PC-3 (cell line): ENCODE measurements at places on chromosomes 7 and 10.
A peak's percentile ranks its signal among the peaks of the same experiment; 100 is the strongest.

DNA sequence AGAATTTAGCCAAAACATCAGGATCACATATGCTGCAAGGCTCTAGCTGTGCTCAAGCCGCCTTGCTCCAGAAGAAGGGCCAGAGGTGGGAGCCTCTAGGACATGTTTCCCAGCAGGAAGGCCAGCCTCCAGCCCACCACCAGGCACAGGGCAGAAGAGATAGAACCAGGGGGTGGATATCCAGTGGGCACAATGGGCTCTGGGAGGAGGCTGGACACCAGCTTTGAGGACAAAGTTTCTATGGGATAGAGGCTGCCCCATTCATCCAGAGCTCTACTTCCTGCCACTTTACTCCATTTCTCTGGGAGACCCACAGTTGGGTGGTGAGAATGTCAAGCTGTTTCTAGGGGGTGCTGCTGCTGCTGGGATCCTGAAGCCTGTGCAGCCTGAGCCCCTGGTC, 77.1 kb downstream of the ARHGAP22 start:
- no peak for DNase-seq

DNA sequence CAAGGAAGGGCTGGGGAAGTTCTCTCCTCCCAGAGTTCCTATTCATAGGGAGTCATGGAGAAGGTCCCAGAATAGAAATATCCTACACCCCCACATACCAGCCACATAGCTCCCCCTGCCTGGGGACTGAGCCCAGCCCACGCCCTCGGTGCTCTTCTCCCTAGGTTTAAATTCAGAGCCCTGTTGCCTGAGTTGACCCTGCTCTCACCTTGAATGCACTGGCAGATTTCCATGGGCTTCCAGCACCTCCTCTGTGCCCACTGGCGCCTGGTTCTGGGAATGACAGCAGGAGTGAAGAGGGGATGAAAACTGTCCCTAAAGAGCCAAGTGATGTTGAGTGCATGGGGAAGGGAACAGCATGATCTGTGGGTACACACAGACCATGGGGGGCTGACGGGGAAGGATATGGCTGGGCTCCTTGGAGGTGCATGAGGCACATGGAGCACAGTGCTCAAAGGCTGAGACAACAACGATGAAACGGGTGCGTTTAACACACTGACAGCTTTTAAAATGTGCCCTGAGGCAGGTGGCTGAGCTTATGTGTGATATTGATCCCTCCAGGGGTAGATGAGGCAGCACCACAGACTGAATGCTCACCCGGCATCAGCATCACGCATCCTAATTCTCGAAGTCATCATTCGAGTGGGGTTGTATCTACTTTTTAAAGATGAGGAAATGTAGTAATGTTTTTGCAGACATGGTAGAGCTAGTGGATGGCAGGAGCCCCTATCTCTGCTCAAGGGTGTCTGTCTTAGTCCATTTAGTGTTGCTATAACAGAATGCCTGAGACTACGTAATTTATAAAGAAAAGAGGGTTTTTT, 53.7 kb upstream of the IGFBP3 start:
- no peak for DNase-seq

- peak; percentile 25 for DNase-seq
Measured at GRCh38 chr10:86439544-86439943, 72.9 kb upstream of the GRID1 start.

DNA sequence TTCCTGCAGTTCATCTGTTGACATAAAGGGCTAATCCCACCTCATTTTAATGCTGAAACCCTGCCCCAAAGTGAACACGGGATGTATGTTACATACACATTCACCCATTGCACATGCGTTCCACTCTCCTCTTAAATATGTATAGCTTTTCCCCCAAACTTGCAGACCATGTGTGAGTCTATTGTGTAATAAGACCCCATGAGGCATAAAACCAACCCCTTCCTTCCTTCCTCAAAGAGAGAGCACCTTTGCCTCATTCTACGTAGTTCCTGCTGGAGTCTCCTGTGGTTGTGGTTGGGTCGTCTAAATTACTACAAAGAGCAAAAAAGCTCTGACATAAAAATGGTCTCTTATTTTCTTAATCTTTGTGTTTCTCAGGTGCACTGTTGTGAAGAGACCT, 345.7 kb upstream of the KLF6 start:
- DNase-seq = no peak

- no peak for DNase-seq
Measured at GRCh38 chr7:131502810-131503508, 53.5 kb downstream of the PODXL start.

DNA sequence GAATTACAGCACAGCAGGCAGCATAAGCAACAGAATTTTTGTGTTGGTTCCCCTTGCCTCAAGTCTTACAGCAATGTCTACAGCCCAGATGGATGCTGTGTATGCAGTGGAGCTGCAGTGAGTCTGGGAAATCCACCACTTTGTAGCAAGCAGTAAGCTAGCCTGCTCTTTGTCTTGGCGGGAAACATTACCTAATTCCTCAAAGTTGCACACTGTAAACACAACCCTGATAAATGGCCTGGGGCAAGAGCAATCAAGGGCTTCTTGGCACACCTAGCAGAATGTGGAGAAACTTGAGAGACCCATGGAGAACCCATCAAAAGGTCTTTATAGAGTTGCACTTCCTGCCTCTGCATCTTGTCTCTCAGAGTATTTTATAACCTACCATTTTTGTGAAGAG, 102.0 kb upstream of the FOXP2 start:
- DNase-seq = no peak

GRCh38 chr7:30180718-30181117, 45.9 kb downstream of the MTURN start:
- no peak for DNase-seq

- DNase-seq = peak; percentile 70
Measured at GRCh38 chr10:75208181-75208580, 2.4 kb upstream of the VDAC2 start.

DNA sequence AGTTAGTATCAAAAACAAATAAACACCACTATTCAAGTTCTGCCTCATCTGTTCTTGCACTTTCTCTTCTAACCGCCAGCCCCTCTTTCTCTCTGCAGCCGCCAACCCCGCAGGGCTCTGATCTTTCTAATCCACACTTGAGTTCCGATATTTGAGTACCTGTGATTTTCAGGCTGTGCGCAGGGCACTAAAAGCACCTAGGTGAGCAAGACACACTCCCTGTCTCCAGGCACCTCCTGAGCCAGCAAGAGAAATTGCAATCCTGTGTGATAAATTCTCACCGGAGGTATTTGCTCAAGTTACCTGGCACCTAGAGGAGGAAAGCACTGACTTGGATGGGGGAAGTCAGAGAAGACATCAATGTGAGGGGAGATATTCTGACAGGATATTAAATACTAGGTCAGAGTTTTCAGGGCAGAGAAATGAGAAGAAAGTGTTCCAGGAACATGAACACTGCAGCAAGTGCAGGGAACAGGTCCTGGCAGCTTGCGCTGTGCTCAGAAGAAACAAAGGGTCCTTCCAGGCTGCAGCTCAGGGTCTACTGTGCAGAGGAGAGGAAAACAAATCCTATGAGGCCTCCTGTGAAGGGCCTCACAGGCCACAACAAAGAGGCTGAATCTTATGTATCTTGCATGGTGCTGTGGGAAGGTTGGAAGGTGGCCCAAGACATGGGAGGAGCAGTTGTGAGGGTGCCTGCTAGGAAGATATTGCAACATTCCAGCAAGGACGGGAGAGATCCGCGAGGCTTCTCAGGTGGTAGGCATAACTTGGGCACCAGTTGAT, 568.7 kb upstream of the MGMT start:
- DNase-seq = no peak

DNA sequence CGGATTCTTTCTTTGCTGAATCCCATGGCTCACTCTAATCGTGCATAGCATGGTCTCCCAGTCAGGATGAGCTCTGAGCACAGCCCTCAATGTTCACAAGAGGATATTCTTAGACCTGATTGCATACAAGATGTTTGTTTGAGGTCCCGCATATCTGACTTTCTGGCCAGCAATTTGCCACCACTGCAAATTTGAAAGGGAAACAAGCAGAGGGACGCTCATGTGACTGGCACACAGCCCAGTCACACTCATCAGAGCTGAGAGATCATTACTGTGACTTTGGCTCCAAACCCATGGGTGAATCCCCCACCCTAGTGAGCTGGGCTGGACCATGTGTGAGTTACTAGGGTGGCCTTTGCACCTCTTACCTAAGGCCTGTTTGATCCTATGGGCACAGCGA, 9.9 kb downstream of the TAS2R41 start:
- DNase-seq = no peak
